ENCODE measurements at places on chromosomes 1 and 21. TPM values are rescaled to one million over a fixed set of nuclear protein-coding genes. Genes with fewer than 3 reads are reported as not detected.

The IRF6 gene
- total RNA-seq, result 15.7 TPM

The GFI1 gene
- total RNA-seq, result 0.13 TPM

The SEMA4A gene
- 6.8 TPM for total RNA-seq

The OLIG2 gene
- not detected for total RNA-seq

The BRDT gene
- total RNA-seq, result not detected

The MLLT11 gene
- 4.2 TPM for total RNA-seq

The NUP210L gene
- 0.13 TPM for total RNA-seq

The C1orf141 gene
- total RNA-seq, result not detected

The WLS gene
- total RNA-seq, result 276 TPM

The IVL gene
- total RNA-seq, result not detected

The NCDN gene
- 23.3 TPM for total RNA-seq

The RNU1-3 gene
- 1,390 TPM for total RNA-seq

The AADACL3 gene
- total RNA-seq, result not detected

The IGFN1 gene
- total RNA-seq, result under 0.01 TPM

The FBXO2 gene
- 0.25 TPM for total RNA-seq

The EXO5 gene
- 9.3 TPM for total RNA-seq

The CLCA4 gene
- 0.40 TPM for total RNA-seq

The BACE2 gene
- total RNA-seq, result 105 TPM

The TRIM46 gene
- total RNA-seq, result 4.2 TPM

The RHCE gene
- total RNA-seq, result 0.81 TPM

The CACHD1 gene
- 3.7 TPM for total RNA-seq

The KCND3 gene
- total RNA-seq, result 0.26 TPM

The PGLYRP3 gene
- total RNA-seq, result not detected

The LMOD1 gene
- total RNA-seq, result 61.5 TPM

The TGFBR3 gene
- total RNA-seq, result 11.4 TPM

The HAPLN2 gene
- not detected for total RNA-seq

The EFNA3 gene
- 0.53 TPM for total RNA-seq

The TESK2 gene
- 2.9 TPM for total RNA-seq

The HTR1D gene
- not detected for total RNA-seq

The FCMR gene
- 0.12 TPM for total RNA-seq

The UBIAD1 gene
- total RNA-seq, result 4.2 TPM

The IFNLR1 gene
- not detected for total RNA-seq

The FCN3 gene
- not detected for total RNA-seq

The SUSD4 gene
- not detected for total RNA-seq

The HS2ST1 gene
- 17.4 TPM for total RNA-seq

The ORC1 gene
- 5.7 TPM for total RNA-seq

The KCNC4 gene
- 1.1 TPM for total RNA-seq

The CRNN gene
- not detected for total RNA-seq

The BCAN gene
- total RNA-seq, result not detected

The TCHH gene
- total RNA-seq, result not detected

The KLHDC8A gene
- total RNA-seq, result not detected

The TEKT2 gene
- total RNA-seq, result not detected

Data from aortic smooth muscle cell (primary cell).